ENCODE measurements at places on chromosomes 1 and 21.

DNA sequence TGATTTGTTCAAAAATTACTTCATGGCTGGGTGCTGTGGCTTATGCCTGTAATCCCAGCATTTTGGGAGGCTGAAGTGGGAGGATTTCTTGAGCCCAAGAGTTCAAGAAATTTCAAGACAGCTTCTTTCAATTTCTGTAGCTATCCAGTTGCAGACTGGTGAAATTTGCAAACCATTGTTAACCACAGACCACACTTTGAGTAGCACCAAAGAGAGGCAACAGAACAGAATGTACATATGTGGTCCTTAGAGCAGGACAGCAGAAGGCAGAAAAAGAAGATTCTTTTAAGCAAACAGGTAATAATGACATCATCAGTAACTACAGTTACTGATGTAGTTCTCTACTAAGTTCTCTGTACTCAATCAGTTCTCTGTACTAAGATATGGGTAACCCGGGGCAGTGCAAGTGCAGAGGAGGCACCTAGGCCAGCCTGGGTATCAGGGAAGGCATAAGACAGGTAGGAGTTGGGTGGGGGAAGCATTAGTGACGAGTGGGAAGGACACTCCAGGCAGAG lies 5.5 kb upstream of the KLF17 start:
- no peak for DNase-seq

GRCh38 chr21:31354122-31354521 lies 10.1 kb upstream of the TIAM1 start:
- no peak for DNase-seq

DNA sequence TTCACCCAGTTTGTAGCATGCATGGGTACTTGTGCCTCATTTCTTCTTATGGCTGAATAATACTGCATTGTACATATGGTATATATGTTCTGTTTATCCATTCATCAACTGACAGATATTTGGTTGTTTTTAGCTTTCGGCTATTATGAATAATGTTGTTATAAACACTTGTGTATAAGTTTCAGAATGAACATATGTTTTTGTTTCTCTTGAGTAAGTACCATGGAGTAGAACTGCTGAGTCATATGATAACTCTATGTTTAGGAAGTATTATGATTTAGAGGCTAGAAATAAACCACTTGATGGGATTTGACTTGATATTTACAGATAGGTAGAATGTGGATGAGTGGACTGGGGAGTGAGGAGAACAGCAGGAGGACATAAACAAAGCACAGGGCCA lies 48.6 kb downstream of the WNT2B start:
- peak; percentile 39 for DNase-seq

DNA sequence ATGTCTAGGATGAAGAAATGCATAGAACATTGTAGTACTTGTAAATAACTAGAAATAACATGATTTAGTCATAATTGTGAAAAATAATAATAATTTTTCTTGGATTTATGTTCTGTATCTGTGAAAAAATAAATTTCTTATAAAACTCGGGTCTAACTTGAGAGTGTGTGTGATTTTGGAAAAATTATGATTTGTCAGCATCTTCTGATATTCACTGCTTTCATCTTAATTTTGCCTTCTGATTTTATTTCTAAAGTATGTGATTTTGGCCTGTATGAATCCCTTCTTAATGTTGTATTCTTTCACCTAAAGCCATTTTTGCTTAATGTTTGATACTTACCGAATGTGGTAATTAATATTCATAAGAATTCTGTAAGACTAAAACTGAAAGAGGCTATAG lies 14.3 kb downstream of the IFI44 start:
- DNase-seq = no peak

GRCh38 chr1:3003039-3003940 lies 18.0 kb upstream of the ACTRT2 start:
- DNase-seq = no peak

GRCh38 chr1:111141245-111142220 lies 1.5 kb downstream of the CEPT1 start:
- DNase-seq = peak; percentile 3

DNA sequence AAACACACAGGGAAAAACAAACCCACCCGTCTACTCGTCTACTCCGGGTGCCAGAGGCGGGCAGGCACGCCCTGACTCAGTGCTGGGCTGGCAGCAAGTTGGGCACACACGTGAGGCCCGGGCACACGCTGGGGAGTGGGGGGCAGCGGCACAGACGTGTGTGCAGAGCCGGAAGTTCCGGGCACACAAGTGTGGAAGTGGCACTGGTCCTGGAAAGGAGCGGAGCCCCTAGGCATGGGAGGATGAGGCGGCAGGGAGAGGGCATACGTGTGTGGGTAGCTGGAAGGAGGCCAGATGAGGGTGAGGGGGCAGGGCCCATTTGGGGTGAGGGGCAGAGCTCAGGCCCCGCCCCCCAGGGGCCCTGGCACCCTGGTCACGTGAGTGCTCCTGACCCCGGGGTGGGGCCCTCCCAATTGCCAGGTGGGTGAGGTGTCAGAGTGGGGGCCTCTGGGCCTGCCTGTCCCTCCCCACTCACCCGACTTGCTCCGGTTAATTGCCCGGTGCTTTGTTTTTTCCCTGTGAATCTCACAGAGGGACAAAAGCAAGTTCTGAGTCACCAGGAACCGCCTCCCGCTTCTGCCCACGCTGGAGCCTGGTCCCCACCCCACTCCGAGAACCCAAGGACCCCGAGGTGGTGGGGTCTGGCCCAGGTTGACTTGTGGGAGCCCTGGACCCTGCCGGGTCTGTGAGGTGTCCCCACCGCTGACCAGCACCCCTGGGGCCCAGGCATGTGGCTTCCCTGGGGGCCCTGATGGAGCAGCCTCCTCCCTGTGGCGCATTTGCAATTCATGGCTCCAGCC lies 104.8 kb upstream of the CASZ1 start:
- DNase-seq = no peak

GRCh38 chr1:201637282-201638079 lies 98.6 kb downstream of the NAV1 start:
- DNase-seq = no peak

- DNase-seq = peak; percentile 22
Observed at GRCh38 chr1:32142446-32143301, 34.8 kb downstream of the KPNA6 start.

DNA sequence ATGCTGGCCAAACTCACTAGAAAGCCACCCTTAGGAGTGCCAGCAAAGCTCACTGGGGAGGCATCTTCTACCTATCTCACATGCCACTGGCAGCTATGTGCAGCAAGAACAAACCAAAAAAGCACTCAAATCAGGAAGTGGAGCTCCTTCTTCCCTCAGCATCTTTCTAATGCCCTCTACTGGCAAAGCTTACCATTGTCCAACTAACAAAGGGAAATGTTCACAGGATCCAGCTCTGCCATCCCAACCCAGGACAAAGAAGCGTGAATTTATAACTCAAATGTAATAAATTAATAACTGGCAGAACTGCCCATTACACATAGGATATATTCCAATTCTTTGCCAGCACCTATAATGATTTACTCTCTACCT lies 38.9 kb downstream of the LEPR start:
- DNase-seq = peak; percentile 68

DNA sequence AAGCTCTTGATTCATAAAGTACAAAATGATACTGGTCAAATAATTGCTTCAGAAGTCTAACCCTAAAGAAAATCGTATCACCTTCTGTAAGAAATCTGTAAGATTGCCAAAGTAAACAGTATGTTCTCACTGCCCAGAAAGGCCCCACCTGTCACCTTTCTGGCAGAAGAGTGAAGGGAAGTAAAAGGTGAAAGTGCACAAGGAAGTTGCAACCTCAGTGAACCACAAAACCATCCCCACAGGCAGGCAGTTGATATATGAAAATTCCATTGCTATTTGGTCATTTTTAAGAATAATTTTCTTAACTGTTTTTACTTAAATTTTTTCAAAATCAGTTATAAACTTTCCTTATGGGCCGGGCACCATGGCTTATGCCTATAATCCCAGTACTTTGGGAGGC lies 48.5 kb upstream of the FBXO28 start:
- DNase-seq = no peak

DNA sequence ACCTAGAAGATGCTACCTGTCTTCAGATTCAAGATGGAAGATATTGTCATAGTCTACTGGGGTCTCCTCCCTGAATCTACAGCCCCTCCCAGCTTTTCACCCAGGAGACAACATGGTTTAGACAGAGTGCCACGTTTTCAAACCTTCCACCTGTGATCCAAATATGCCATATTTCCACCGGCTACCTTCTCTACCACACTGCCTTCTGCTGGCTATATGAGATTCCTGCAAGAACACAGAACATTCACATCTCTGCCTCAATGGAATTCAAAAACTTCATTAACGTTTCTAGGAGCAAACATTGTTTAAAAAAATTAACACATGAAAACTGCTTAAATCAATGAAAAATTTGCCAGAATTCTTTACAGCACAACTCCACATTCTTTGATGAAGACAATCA lies 12.9 kb upstream of the LELP1 start:
- no peak for DNase-seq

GRCh38 chr1:227335242-227336020 lies 17.1 kb upstream of the CDC42BPA start:
- DNase-seq = no peak

- no peak for DNase-seq
Observed at GRCh38 chr1:228783418-228784040, 48.2 kb downstream of the RHOU start.

DNA sequence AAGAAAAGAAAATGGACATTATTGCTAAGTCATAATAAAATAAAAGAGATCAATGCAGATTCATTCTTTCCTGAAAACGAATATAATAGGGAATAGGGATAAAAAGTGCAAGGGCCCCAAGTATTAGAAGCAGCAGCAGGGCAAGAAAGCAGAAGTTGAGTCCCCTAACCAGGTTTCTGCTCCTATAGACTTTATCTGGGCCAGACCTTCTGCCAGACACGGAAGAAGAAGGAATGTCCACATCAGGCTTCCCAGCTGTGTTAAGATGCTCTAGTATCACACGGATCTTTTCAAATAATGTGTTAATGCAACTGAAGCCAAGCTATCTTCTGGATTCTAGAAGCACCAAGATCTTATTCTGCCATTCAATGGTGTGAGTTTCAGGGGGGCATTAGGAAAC lies 26.9 kb downstream of the CD244 start:
- no peak for DNase-seq

DNA sequence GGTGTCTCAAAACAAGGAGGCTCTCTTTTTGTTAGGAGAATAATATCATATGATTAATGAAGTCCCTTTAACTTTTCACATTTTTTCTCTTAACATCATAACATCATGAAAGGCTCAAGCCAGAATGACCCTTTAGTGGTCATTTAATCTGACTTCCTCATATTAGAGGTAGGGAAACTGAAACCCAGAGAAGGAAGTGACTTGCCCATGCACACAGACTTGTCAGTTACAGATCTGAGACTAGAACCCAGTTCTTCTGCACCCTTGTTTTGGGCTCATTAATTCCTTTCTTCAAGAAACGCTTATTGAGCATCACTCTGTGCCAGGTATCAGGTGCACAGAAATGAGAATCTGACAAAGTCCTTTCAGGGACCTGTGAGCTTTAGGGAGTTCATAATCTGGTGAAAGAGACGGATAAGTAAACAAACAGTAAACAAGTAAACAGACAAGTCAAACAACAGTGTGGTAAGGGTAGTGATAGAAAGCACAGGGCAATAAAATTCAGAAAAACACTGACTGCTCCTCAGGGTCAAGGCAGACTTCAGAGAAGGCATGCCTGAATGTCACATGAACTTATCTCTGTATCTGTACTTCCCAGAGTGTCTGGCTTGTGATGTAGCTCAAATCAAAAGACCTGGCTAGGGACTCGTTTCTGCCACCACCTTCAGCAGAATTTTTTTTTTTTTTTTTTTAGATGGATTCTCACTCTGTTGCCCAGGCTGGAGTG lies 38.3 kb upstream of the OSBPL9 start:
- DNase-seq = no peak
